ENCODE measurements at places on chromosomes 12 and 14.

- no peak for DNase-seq
Observed at GRCh38 chr12:116458492-116458891, 100.7 kb upstream of the MAP1LC3B2 start.

GRCh38 chr12:1313906-1314305 is 280.5 kb downstream of the FBXL14 start:
- DNase-seq: no peak

DNA sequence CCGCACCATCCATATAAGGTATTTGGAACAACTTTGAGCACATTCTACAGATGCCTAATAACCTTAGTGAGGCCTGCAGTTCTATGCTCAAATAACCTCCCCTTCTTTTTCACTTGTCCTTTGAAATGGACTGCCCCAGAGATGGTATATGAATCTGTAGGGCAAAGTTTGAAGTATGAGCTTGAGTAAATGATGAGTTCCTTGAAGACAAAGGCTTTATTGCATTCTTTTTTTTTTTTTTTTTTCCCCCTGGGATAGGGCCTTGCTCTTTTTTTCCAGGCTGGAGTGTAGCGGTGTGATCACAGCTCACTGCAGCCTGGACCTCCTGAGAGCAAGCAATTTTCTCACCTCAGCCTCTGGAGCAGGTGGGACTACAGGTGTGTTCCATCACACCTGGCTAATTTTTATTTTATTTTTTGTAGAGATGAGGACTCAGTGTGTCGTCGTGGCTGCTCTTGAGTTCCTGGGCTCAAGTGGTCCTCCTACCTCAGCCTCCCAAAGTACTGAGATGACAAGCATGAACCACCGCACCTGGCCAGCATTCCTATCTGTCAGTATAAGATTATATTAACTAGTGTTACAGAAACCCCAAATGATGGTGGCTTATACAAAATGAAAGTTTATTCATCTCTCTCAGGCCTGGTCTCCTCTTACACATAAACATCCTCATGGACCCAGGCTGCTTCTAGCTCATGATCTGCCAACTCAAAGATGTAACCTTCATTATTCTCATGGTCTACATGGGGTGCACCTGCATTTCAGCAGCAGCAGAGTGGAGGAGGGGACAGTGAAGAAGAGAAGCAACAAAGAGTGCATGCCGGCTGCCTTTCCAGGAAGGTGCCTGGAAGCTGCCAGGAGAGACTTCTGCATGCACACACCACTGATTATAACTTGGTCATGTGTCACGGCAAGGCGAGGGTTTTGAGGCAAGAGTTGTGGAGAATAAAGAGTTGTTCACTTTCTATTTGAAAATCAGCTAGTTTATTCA is 101.4 kb downstream of the DUSP16 start:
- no peak for DNase-seq

DNA sequence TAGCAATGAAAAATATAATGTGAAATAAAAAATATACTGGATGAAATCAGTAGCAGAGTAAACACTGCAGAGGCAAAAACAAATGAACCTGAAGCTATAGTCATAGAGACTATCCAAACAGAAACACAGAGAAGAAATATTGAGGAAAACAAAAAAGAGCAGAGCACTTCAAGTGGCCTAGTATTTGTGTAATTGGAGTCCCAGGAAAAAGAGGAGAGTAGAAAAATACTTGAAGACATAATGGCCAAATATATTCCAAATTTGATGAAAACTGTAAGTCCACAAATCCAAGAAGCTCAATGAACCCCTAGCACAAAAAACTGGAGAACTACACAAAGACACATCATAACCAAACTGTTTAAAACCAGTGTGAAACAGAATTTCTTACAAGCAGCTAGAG is 37.2 kb upstream of the CTDSP2 start:
- DNase-seq: no peak

DNA sequence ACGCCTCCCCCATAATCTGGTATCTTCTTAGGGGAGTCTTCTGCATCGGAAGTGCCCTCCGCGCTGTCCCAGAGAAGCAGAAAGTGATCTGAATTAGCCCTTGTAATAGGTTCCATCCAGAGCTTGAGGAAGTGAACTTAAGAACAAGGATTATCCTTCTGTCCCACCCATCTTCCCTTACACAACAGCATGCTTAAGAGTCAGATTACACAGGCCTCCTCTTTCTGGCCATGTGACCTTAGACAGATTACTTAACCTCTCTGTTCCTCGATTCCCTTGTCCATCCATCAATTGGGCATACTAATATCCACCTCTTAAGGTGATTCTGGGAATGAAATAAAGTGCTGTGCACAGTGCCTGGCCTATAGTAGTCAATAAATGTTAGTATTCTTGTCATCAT is 11.4 kb downstream of the CABP1 start:
- DNase-seq: no peak

DNA sequence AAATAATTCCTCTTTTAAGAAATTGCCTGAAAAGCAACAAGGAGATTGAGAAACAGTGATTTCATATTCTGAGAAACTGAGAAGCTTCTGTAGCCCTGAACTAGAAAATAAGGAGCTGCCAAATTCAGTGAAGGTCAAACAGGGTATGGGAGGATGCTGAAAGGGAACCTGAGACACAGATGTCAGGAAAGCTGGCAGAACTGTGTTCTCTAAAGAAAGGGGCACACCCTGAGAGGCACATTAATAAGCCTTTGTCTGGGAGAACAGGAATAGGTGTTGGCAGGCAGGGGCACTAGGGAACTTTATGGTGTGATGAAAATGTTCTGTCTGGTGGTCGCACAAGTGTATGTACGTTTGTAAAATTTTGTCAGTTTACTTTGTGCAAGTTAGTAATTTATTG is 29.6 kb downstream of the VRK1 start:
- DNase-seq: no peak

- no peak for DNase-seq
Observed at GRCh38 chr12:96447256-96447655, 42.1 kb upstream of the CFAP54 start.

DNA sequence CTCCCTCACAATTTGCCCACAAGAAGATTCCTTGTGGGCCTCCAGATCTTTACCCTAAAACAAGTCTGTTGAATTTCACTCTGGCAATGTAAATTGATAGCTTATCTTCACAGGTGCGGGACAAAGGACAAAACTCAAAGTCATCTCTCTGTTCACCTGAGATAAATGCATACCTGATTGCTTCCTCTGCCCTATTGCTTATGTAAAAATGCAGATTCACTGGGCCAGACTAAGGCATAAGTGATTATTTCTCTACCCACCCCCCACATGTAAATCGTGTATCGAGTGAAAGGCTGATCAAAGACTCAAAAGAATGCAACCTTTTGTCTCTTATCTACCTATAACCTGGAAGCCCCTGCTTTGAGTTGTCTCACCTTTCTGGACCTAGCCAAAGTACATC is 316.8 kb downstream of the SSPN start:
- no peak for DNase-seq

DNA sequence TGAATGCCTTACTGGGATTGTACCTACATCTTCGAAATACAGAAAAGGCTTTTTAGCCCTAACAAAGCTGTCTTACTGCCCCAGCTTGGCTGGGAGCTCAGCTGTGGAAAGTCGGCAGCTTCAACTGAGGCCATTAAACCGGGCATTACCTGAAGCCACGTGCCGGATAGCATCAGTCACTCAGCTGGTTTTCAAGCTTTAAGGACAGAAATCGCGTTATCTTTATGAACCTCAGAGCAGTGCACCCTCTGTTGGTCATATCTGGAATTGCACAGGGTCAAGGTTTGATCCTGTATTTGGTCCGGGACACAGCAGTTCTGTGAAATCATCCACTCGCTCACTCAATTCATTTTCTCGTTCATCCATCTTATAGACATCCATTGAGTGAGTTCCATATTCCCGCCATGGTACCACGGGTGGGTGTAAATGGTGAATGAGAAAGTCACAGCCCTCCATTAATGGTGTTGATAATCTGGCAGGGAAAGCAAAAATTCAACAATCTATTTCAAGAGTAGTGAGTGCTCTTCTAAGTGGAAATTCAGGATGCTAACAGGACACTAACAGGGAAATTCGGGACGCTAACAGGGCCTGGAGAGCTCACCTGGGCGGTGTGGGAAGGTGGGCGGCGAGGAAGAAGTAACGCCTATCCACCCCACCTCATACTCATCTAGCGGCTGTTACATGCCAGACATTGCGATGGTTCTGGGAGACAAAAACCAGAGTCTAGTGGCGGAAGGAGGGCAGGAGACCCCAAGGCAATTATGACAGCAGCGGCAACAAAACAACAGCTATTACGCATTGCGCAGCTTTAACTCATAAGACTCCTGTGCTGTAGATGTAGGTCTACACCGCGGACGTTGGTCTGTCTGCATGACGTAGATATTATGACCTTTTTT is 60.6 kb upstream of the TCL1A start:
- peak; percentile 47 for DNase-seq

DNA sequence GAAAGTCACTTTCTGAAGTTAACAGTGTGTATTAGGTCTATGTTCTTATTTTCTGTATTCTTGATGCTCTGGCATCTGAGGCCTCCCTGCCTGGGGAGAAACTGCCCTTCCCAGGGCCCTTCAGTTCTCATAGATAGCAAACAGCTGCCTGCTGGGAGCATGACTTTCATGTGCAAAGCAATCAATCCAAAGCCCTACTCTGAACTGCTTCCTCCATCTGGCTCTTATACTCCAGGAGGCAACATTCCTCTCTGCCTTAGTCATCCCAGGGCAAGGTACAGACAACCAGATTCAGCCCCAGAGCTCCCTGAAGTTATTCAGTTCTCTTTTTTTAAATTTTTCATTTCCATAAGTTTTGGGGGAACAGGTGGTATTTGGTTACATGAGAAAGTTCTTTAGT is 41.7 kb upstream of the RIN3 start:
- no peak for DNase-seq

DNA sequence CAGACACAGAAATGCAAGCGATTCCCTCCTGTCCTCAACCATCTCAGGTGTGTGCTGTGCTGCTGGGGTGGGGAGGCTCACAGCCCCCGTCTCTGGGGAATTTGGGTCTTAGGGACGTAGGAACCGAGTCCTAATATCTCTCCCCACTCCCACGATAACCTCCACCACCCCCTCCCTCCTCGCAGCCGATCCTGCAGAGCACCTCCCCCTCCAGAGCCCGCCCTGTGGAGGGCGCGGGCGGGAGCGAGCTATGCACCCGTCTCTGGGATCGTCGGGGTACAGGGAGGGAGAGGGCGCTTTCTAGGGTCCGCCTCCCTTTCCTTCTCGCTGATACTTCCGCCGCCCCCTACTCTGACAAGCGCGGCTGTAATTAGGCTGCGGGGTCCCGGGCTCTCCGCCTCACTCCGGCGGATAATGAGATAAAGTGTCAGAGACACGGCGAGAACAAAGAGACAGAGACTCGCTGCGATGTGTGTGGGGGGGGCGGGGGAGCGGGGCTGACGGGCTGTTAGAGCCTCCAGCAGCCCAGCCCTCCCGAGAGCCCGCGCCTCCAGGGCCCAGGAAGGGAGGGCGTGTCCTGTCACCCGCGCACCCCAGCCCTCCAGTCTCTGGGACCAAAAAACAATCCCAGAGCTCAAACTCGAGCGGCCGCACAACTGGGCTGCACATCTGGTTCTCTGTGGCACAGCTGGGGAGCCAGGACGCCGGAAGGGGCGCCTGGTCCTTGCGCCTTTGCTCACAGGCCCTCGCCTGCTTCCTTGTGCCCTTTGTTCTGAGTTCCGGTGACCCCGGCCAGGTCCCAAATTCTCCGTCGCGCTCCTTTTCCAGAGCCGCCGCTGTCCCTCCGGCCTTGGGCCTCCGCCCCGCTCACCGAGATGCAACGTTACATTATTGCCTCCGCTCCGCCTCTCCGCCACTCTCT is 8.7 kb downstream of the SHMT2 start:
- DNase-seq: no peak

DNA sequence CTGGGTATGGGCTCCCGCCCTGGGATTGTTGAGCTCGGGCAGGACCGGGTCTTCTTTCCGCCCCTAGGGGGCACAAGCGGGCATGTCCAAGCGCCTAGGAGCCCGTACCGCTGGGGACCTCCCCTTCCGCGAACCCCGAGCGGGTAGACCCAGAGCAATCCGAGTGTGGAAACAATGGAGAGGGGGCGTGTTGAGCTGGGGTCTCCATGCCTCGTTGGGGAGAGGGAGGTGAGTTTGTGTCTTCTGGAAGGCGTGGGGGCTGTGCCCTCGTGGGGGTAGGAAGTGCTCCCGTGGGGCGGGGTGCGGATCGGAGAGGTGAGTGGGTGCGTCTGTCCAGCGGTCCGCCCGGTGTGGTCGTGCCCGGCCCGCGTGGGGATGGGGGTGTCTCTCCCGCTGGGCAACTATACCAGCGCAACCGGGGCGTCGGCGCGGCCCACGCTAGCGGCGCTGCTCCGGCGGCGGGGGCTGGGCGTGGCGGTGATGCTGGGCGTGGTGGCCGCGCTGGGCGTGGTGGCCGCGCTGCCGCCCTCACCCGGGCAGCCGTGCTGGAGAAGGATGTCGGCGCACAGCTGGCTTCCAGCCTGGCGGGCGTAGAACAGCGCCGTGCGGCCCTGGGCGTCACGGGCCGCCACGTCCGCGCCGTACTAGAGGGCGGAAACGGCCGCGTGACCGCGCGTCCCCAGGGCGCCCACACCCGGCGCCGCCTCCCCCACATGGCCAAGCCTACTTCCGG is 12.2 kb downstream of the AGAP2 start:
- DNase-seq: peak; percentile 49

GRCh38 chr12:69022674-69023073 is 89.7 kb upstream of the CPM start:
- DNase-seq: no peak

GRCh38 chr12:103829092-103829491 is 11.9 kb downstream of the NT5DC3 start:
- DNase-seq: no peak

DNA sequence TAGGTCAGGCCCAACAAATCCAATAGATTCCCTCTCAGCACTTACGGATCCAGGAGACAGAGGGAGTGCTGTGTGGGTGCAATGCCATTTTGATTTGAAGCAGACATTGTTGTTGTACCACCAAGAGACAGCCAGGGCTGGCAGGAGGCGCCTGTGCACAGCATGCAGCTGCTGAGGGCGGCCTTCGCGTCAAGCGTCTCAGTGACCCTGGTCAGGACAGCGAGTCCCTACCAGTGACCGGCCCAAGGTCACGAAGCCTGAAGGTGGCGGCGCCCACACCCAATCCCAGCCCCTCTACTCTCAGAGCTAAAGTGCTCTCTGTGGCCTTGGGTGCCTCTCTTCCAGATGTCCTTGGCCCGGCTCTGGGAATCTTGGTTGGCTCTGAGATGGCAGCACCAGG is 40.5 kb downstream of the PRMT8 start:
- DNase-seq: no peak

DNA sequence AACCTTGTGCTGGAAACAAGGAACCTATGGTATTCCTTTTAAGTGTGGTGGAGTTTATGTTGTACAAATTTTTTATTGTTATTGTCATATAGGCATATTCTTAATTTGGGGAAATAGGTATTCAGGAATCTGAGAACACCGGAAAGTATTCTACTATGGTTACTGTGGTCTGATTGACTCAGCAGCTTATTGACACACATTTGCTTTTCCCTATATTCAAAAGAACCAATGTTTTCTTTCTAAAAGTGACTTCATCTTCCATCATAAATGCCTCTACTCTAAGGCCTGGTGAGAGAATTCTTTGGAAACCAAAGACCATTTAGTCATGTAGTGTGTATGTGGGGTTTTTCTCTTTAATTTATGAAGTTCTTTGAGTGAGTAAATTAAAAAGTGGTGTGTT is 474.8 kb downstream of the TMTC2 start:
- DNase-seq: no peak

GRCh38 chr12:102300824-102301461 is 103.3 kb upstream of the PMCH start:
- peak; percentile 12 for DNase-seq

GRCh38 chr12:106711316-106711715 is 63.2 kb upstream of the RIC8B start:
- no peak for DNase-seq

Data from CD4-positive, alpha-beta T cell treated with Interleukin-10 for 1 hour (primary cell).